ENCODE measurements at places on chromosomes 6 and 20.

DNA sequence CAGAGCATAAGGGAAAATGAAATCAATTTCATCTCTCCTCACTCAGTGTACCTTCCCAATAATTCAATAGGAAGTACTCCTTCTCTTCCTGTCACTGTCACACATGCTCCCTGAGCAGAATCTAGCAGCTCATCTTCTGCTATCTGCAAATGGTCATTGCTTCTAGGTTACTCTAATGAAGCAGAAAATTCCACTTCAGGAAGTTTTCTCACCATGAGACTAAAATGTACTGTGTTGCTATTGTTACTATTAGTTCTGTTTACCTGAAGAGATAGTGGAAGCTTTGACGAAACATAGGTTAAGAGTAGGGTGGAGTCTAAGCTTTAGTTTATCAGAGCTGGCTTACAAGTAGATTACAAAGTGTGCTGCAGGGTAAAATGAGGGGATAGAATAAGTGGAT is 52.8 kb downstream of the RFX6 start:
- no peak for DNase-seq

DNA sequence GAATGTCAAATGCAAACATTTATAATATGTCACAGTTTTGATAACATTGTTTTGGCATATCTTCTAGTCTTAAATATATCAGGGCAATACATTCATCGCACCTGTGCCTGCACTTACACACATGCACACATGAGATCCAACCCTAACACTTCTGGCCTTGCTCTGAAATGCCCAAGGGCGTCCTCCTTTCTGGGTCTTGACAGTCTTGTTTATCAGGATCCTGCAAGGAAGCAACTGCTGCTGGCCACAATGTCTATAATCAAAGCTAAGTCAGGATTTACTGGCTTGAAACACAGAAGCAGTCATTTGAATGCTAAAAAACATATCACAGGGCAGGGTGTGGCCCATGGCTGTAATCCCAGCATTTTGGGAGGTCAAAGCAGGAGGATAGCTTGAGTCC is 32.9 kb upstream of the FAM50B start:
- DNase-seq: no peak

DNA sequence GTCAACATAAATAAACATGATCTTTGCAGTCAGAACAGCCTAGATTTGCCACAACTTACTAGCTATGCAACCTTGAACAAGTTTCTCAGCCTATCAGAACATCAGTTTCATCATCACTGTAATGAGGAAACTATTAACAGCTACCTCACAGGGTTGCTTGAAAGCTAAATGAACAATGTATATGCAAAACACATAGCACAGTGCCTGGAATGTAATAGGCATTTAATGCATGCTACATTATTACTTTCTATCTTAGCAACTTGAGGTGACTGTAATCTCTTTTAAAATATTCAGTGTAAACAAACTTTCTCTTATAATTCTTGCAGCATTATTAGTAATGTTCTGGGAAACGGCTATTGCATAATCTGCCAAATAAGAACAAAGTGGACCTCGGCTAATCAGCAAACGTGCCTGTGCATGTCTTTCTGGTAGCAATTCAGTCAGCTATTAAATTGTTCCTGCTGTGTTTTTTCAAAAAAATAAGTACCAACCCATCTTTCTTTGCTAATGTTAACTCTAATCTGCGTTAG is 61.5 kb downstream of the SYNE1 start:
- no peak for DNase-seq

GRCh38 chr6:13573669-13574110 is 711 bp upstream of the SIRT5 start:
- no peak for DNase-seq

GRCh38 chr6:47718571-47718970 is 20.2 kb downstream of the ADGRF4 start:
- DNase-seq: no peak

DNA sequence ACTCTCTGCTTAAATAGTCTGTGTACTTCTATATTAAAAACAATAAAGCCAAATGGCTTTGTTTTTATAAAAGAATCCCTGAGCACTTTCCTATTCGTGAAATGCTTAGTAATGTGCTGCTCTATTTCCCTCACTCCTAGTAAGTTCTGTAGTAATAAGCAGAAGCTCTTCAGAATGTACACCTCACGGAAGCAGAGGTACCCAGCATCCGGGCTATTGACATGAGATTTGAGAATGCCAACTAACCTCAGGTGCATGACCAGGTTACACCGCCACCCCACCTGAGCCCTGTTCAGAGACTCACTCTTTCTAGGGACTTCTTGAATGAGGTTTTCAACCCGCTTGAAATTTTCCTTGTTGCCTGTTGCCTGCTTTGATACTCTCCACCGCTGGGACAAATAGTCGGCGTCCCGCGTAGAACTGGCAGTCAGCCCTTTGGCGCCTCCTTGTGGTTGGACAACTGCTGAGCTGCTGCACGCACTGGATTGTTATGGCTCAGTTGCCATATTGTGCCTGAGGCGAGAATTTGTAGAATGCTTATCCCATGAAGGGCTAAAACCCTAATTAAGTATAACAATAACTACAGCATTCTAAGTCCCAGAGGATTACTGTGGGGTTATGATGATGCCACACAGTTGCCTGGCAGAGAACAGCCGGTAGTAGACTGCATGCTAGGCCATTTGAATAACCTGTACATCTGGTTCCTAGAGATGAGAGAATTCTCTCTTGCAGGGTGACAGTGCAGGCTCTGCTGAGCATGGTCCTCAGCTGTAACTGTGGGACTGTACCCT is 95.4 kb downstream of the KHDC1L start:
- peak; percentile 69 for DNase-seq

- no peak for DNase-seq
Measured at GRCh38 chr6:17470202-17470937, 77.0 kb downstream of the CAP2 start.

DNA sequence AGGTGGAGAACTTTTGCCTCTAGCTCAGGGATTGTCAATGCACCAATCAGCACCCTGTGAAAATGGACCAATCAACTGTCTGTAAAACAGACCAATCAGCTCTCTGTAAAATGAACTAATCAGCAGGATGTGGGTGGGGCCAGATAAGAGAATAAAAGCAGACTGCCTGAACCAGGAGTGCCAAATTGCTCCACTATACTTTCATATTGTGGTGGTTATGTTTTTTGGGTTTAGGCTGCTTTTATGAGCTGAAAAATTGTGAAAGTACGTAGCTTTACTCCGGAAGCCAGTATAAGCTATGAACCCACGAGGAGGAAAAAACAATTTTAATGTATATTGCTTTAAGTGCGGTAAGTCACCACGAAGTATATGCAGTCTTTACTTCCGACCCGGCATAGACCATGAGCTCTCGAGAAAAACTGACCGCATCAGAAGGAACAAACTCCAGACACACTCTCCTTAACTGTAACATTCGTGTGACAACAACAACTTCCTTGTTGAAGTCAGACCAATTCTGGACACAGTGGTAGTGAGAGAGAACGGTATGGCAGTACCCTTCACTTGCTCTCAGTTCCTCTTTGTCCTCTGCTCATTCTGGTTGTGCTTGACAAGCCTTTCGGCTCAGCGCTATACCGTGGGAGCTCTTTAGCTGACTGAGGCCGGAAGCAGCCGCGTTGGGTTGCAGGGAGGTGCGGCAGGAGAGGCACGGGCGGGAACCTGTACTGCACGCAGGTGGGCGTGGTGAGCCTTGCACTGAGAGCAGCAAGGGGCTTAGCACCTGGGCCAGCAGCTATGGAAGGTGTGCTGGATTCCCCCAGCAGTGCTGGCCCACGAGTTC is 81.9 kb upstream of the E2F3 start:
- peak; percentile 69 for DNase-seq

- DNase-seq: no peak
Measured at GRCh38 chr6:146965110-146965689, 239.0 kb upstream of the STXBP5 start.

DNA sequence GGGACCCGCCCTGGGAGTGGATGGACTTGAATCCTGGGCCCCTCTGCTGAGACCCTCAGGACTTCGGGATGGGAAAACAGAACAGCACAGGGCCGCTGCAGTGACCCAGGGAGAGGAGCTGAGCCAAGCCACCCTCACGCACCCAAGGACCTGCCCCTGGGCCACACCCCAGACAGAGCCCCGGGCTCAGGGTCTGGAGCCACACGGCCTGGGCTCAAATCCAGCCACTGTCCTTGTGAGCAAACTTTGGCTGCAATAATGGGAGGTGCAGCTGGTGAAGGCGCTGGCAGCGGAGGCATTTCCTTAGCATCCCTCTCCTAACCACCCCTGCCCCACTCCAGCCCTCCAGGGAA is 207.7 kb downstream of the PREX1 start:
- no peak for DNase-seq

GRCh38 chr6:45880159-45880558 is 135.5 kb downstream of the CLIC5 start:
- no peak for DNase-seq

- no peak for DNase-seq
Measured at GRCh38 chr6:88983532-88983931, 20.1 kb upstream of the RNGTT start.

- DNase-seq: no peak
Measured at GRCh38 chr20:63089051-63089907, 82.5 kb upstream of the BHLHE23 start.

- DNase-seq: no peak
Measured at GRCh38 chr6:90887764-90888163, 300.9 kb upstream of the MAP3K7 start.

GRCh38 chr6:38387461-38387860 is 252.3 kb downstream of the BTBD9 start:
- no peak for DNase-seq

GRCh38 chr20:20814685-20815084 is 102.2 kb upstream of the RALGAPA2 start:
- DNase-seq: no peak

DNA sequence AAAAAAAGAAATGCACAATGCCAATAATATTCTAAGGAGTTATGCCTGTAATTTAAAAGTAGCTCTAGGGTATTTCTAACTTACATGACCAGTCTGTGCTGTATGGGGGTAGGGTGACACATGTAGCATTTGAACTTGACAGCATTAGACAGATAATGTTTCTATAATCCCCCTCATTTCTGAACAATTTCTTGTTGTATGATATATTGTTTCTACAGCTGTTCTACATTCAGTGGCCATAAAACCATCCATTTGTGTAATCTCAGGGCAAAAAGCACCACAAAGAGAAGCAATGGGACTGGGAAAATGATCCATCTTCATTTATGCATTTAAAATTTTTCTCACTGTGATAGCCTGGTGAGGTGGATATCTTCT is 767.8 kb downstream of the TFAP2A start:
- DNase-seq: no peak

DNA sequence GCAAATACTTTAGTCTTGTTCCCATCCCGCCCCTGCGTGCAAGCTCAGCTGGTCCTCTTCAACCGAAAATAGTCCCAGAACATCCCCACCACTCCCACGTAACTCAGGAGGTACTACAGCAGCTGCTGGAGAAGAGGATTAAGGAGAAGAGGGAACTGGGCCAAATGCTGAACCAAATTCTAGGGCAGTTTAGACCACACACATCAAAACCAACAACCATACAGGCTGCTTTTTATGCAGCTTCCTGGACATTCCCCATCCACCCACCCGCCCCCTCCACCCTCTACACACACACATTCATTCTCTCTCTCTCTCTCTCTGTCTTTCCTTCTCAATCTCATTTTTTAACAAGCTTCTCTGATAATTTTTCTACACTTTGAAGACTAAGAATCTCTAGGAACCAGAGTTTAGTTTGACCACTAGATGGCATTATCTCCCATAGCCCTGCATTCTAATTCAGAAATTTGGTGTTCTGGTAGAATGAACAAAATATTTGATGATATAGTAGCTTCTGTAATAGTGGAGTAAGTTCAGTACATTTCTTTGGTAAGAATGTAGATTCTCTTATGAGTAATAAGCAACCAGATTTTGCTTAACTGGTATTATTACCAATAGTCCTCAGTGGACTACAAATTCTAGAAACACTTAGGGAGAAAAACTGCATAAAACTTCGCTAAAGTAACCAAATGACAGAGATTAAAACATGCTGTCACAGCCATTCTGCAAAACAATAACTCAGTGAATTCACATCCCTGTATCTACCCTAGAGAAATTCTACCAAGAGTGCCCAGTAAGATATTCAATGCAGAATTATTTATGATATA is 52.1 kb upstream of the BEND6 start:
- no peak for DNase-seq

DNA sequence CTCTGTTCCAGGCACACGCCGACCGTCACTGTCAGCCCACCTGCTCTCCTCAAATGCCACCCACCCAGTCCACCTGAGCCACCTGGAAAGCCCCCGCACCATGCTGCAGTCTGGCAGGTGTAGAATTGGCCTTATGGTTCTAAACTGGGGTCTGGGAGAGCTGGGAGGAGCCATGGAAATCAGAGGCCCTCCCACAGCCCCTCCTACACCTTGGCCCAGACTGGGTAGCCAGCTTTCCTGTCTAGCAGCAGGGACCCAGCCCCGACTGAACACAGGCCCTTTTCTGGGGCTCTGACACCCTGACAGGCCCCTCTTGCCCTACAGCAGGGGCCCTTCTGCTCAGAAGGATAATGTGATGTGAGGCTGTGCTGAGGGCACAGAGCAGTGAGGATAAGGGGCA is 31.1 kb downstream of the LRFN2 start:
- DNase-seq: no peak

GRCh38 chr20:16580147-16580546 is 6.9 kb upstream of the KIF16B start:
- DNase-seq: no peak

GRCh38 chr20:61625246-61625645 is 373.2 kb downstream of the CDH4 start:
- no peak for DNase-seq

GRCh38 chr6:10411971-10412460 is 2.9 kb downstream of the TFAP2A start:
- DNase-seq: peak; percentile 54

- no peak for DNase-seq
Measured at GRCh38 chr6:148945301-148946021, 198.6 kb downstream of the UST start.

DNA sequence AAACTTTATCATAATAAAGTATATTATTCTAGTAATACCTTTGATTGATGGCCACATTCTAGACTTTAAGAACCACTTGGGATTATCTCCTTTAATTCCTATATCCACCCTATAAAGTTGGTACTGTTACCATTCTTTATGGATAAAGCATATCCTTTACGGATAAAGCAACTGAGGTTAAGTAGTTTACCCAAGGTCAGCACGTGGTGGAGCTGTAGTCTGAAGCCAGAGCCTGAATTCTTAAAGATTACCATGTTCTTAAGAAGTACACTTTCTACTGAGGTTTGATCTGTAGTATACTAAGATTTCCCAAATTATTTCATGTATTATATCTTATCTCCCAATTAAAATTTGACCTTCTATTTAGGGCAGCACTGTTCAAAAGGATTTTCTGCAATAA is 3.0 kb upstream of the NCOA7 start:
- no peak for DNase-seq

DNA sequence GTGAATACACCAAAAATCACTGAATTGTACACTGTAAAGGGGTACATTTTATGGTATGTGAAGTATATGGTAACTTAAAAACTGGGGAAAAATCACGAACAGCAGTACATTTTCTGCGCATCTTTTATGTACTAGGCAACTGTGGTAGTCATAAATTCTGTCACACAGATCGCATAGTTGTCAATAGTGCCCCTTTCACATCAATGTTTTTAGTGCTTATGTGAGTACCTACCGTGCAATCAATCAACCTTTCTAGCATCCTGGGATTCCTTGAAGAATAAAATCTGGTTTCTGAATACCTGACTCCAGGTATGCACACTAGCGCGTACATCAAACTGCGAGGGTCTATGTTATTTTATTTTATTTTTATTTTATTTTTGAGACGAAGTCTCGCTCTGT is 637 bp upstream of the RPF2 start:
- DNase-seq: no peak
